ENCODE measurements at places on chromosomes 2 and 18.

DNA sequence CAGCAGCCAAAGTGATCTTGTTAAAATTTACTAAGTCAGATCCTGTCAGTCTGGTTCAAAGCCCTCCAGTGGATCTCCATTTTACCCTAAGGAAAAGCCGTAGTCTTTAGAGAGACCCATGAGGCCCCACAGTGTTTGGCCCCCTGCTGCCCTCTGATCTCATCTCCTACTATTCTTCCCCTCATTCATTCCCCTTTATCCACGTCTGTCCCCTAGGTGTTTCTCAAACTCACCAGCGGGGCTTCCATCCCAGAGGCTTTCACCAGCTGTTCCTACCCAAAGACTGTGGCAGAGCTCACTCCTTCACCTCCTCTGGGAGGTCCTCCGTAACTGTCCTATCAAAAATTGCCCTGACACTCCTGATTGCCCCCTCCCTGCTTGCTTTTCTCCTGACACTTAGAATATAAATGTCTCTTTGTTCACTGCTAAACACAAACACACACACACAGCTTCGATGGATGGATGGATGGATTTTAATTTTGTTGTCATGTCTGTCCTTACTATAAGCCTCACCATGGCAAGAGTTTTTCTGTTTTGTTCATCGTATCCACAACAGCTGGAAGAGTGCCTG lies 26.1 kb downstream of the LIMS1 start:
- DNase-seq = no peak

GRCh38 chr2:10135296-10136089 lies 13.0 kb downstream of the RRM2 start:
- no peak for DNase-seq

- DNase-seq = no peak
Measured at GRCh38 chr2:180656455-180656847, 324.0 kb upstream of the UBE2E3 start.

DNA sequence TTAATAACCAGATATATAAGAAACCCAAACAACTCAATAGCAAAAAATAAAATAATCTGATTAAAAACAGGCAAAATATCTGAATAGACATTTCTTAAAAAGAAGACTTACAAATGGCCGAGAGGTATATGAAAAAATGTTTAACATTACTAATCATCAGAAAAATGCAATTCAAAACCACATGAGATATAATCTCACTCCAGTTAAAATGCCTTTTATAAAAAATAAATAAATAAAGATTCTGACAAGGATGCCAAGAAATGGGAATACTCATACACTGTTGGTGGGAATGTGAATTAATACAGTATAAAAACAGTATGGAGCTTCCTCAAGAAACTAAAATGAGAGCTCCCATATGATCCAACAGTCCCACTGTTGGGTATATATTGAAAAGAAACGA lies 33.9 kb upstream of the BMP10 start:
- no peak for DNase-seq

DNA sequence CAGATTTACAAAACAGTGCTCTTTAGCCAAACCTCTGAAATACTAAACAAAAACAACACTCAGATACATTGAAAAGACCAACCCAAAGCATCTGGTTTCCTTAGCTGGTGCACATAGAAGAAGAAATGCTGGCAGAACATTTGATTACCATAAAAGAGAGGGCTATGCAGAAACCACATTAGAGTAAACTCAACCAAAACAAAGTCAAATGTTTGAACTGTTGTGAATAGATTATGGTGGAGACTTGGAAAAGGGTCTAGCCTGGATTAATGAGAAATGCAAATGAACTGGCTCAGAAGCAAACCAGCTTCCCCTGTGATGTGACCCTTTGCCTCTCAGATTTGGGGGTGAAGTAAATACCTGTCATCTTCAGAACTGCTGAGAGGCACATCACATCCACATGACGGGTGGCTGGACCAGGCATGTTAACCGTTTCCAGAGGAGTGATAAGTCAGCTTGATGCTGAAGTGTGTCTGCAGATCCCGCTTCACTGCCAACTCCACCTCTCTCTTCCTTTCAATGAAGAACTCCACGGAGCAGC lies 153.0 kb downstream of the NRP2 start:
- no peak for DNase-seq

DNA sequence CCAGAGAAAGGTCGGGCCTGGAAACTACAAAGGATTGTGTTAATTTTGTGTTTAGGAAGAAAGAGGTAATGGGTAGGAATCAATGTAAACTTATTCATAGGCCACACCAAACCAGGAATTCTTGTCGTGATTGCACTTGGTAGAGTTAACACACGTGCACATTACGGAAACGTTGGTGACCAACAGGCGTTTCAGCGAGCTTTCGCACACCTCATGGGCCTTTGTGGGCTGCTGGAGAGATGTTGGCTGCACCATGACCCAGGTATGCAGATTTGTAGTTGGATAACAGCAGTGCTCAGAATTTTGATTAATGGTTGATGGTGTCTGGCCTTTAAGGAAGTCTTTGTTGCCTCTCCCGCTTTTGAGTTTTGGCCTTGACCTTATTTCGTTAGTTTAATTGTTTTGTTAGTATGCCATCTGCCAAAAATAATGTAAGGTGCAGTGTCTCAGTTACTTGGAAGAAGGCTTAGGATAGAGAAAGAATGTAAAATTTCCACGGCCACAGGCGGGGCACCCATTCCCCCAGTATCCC lies 1.9 kb downstream of the ZNF236 start:
- DNase-seq = peak; percentile 20

DNA sequence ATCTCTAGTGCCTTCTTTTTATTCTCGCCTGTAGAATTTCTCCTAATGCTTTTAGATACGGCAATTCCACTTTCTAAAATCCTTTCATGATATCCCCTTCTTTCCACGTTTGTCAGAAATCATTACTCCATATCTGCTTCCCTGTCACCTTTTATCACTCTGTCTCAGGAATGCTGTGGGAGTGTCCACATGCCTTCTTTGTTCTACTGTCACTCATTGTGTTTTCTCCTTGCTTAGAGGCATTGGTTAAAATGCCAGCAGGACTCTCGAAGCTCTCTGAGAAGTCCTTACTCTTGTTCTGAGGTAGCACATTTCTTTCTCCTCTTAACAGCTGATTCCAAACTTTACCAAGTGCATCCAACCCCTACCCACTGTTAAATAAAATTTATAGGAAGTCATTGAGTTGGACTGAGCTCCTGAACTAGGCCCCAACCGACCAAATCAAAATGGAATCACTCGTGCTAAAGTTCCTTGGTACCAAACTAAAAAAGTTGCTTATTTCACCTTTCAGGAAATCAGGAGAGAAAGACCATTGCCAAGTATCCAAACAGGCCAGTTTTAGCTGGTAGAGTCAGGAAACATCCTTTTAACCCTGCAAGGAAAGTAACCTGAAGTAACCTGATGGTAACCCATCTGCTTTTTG lies 10.6 kb upstream of the GALNT5 start:
- peak; percentile 37 for DNase-seq

DNA sequence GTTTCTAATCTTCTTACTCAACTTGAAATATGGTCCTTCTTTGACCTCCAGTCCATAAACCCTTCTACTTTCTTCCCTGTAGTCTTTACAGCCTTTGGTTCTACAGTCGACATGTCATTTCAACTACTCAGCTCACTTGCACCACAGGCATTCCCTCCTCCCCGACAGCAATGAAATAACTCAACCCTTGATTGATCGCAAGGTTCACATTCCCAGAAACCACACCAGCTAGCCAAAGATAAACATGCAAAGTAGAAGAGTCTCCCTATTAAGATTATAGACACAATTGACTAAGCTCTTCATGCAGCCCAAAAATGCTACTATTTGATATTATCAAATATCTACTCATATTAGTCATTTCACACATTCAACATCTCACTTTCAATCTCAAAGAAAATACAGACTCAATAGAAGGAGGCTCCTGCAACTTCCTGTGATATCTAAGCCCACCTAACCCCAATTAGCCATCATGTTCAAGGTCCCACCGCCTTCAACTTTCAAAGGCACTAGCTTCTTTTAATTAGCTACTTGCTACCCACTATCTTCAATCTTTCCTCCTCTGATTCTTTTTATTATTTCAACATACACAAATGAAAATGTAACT lies 50.8 kb downstream of the RTTN start:
- no peak for DNase-seq

DNA sequence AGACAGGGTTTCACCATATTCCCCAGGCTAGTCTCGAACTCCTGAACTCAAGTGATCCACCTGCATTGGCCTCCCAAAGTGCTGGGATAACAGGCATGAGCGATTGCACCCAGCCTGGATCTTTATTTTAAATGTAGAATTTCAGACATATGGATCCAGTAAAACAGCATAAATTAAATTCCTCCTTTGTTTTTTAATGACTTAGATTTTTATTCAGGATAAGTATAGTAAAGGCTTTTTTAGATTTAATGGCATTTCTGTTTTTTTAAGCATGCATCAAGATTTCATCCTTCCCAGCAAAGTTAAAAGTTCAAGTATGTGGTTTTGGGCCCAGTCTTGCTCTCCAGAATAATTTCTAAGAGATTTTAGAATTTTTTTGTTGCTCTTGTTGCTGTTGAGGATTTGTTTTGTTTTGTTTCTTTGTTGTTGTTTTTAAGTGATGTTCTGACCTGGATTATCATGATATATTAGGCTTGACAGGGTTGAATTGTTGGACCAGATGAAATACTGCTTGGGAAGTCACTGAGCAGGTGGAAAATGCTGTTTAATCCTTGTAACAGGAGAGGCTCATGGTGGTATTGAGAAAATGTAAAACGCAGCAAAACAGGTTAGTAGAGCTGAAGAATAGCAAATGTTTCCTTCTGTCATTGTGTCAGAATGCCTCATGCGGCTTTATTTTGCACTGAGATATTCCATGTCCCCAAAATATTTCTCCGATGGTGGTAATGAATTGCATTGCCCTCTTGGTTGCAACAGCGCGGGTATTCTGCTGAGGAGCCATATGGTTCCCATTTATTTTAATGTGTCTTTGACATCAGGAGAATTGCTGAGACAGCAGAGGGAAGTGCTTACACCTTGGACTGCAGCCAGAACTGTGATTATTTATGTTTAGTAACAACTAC lies 147.9 kb downstream of the GALNT3 start:
- peak; percentile 59 for DNase-seq

- no peak for DNase-seq
Measured at GRCh38 chr18:58241877-58242276, 197.9 kb downstream of the NEDD4L start.

- no peak for DNase-seq
Measured at GRCh38 chr2:73076701-73077423, 5.3 kb upstream of the SFXN5 start.

DNA sequence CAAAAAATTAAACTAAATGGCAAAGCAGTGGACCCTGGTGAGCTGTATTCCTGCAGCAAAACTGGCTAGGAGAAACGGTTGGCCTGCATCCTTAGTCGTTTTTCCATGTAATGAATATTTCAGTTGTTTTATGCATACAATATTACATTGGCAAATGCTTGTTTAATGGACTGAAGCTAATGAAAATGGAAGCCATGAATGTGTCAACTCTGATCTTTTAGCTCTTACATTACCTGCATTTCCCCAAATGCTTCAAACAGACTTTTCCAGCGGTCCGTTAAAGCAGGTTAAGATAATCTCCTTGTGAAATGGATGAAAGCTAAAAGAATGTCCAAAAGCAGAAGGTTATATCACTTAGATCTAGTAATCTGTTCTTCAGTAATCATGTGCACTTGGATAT lies 686.3 kb upstream of the SETBP1 start:
- peak; percentile 19 for DNase-seq

DNA sequence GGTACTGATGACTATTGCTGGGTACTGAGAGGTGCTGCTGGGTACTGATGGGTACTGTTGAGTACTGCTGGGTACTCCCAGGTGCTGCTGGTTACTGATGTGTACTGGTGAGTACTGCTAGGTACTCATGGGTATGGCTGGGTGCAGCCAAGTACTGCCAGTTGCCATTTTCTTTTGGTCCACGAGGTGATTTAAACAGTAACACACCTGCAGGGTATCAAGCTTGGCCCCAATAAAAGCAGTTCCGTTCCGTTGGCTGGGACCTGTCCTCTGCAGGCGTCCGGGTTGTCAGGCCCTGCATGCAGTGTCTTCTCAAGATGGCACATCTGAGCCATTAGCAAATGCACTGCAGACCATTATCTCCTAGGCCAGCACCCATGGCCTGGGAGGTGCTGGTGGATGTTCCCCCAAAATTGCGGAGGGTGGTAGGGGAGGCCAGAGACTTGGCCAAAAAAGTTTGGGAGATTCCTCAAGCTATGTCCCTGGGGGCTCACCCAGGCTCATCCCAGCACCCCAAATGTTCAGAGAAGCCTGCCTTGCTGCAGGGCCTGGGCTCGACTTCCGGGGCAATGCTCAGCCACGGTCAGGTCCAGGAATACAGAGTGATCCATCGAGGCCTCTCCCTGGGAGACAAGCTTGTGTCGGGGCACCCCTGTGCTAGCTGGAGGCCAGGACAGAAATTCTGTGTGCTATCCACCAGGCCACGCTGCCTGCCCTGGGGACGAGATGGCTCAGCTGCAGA lies 165.2 kb downstream of the TWIST2 start:
- no peak for DNase-seq

DNA sequence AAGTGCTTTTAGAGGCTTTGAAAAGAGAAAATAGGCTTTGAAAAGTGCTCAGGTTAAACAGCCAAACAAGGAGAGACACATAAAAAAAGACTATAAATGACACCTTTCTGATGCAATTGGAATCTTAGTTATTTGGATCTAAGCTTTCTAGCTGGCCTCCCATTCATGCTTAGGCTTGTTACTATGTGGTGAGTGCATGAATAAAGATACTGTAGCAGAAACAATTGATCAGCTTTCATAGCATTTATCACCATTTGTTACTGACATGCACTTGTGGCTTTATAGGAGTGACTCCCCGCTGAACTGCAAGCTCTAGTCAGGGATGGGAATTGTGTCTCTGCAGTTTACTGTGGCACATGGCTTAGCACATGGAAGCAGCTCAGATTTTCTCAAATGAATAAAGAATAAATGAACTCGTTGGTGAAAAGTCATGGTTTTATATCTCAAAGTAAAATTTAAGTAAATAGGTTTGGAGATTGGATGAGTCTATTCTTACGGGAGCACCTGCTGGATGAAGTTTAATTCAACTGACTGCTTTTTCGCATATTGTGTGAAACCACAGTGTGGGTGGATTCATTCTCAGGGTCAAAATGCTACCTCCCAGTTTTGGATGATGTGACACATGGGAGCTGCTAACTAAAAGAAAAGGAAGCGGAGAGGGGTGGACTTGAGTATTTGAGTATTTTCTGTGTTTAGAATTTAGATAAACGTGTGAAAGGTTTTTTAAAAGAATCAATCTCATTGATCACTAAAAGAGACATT lies 91.1 kb upstream of the NOL4 start:
- no peak for DNase-seq

GRCh38 chr2:149020432-149020851 lies 18.1 kb upstream of the LYPD6B start:
- DNase-seq = no peak

DNA sequence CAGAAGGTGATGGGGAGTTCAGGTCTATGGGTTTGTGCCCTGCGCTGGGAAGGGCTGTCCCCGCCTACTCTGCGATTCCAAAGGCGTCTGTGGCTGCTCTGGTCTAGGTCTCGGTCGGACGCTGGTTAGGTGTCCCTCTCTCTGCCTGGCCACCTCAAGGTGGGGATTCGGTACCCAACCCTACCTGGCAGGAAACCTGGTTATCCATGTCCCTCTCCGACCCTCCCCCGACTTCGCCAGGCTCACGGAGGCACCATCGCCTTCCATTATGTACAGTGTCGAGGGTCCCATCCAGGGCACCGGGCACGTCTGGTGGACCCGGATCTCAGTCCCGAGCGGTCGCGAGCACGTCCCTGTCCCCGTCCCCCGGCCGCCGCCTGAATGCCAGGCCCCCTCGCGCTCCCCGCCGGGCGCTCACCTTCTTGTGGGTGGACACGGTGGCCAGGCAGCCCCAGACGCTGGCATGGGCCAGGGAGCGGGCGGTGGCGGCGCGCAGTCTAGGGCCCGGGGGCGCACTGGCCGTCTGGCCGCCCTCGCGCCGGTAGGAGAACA lies 628 bp downstream of the CREG2 start:
- peak; percentile 60 for DNase-seq

GRCh38 chr2:48954935-48955334 lies 199.4 kb downstream of the FSHR start:
- no peak for DNase-seq
